ENCODE measurements at places on chromosomes 6 and 20.

DNA sequence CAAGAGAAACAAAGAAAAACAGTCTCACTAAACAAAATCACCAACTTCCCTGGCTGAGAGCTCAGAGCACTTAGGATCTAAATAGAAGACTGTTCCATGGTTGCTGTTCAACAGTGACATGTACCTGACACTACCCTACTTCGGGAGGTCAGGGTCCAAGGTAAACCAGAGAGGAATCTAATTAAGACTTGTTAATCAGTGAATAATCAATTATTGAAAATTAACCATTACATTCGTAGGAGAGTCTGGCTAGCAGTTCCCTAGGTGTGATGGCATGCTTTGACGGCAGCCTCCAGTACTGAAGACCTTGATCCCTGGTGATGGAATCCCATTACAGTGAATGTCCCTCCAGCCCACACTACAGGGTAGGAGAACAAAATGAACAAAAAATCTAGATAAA lies 154.0 kb upstream of the AFDN start:
- no peak for DNase-seq

DNA sequence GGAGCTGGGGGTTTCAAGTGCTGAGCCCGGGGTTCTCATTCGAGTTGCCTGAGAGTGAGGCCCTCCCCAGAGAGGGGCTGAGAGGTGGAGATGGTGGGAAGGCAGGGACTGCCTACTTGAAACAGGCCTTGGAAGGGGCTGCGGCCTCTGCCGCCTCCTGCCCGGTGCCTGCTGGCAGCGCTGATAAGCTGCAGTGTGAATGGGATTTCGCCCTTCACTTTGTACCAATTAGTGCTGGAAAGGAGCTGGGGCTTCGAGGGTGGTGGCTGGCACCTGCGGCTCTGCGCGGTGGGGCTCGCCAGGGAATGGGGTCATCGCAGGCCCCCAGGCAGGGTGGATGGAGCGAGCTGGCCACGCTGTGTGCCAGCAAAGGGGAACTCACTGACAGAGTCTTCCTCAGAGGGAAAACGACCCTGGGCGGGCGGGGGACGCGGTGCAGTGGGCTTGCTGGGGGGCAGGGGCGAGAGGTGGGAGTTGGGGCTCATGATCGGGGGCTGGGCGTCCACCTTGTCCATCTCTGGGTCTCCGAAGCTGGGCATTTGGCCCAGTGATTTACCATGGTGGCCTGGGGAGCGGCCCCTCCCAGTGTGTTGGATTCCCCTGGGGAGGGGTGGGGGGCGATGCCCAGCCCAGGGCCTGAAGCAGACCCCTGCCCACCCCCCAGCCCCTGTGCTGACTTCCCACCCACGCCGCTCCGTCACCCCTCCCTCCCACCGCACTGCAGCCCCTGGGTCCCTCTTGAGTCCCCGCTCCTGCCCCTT lies 22.9 kb downstream of the COL20A1 start:
- no peak for DNase-seq

- no peak for DNase-seq
Observed at GRCh38 chr6:38650207-38650752, 10.6 kb upstream of the BTBD9 start.

GRCh38 chr6:1724124-1724523 lies 114.4 kb downstream of the FOXC1 start:
- DNase-seq = no peak

GRCh38 chr6:85460921-85461797 lies 11.3 kb downstream of the NT5E start:
- DNase-seq = peak; percentile 91

DNA sequence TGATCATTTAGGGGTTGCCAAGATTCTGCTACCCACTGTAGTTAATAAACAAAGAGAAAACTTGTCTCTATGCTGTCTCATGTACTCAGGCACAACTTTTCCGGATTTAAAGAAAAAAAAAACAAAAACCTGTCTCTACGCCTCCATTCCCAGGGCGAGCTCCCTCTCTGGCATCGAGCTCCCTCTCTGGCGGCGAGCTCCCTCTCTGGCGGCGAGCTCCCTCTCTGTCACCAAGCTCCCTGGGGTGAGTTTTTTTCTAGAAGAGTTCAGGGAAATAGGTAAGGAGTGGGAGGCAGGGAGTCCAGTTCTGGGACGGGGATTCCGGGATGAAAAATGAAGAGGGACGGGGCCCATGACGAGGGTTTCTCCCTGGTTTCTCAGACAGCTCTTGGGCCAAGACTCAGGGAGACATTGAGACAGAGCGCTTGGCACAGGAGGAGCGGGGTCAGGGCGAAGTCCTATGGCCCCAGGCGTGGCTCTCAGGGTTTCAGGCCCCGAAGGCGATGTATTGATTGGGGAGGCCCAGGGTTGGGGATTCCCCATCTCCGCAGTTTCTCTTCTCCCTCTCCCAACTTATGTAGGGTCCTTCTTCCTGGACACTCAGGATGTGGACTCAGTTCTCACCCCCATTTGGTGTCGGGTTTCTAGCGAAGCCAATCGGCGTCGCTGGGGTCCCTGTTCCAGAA lies 16.5 kb upstream of the HLA-A start:
- peak; percentile 12 for DNase-seq
